Astrocyte of the cerebellum (primary cell): ENCODE measurements at places on chromosomes 1 and 21.

DNA sequence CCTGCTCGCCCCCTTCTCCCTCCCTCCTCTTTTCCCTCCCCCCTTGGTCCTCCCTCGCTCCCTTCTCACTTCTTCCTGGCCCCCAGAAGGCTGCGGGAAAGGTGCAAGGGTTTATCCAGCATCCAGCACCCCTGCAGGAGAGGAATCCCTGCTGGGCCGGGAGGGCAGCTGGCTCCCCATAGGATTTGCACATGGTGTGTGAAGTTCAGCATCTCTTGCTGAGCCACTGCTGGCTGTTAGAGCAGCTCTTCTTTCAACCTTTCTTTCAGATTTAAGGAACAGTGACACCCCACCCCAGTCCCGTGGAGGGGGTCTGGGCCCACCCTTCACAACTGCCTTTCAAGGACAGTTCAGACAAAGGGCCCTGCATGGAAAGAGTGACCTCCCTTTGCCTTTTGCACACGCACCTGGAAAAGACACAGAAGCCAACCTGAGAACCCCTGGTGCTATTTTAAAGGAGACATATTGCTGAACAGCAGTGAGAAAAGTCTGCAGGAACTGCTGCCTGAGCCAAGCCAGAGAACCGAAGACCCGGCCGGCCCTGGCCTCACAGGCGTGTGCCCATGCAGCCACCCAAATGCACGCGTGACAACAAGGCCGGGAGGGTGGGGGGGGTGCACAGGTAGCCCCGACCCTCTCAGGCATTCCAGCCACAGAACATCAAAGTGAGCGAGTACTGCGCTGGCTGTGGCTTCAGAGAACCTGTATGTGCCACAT lies 66.6 kb downstream of the SLC37A1 start:
- no peak for DNase-seq

- DNase-seq, result peak; percentile 65
Observed at GRCh38 chr1:179369751-179370341, 4.1 kb downstream of the AXDND1 start.

DNA sequence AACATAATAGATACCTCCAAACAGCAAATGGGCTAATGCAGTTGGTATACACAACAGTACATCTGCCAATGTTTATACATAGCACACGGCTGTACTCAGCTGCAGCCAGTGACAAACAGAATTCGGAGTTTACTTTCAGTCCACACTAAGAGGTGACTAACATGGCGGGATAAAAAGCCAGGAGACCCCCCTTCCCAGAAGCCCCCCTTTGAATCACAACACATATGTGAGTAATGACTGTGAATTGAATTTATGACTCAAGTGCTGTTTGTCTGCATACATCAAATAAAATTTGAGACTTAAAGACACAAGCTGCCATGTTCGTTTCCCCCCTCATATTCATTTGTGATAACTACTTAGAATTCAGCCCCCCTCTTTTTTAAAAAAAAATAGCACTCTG lies 113.2 kb downstream of the RUNX1 start:
- no peak for DNase-seq

GRCh38 chr1:237383791-237384190 lies 341.8 kb downstream of the RYR2 start:
- no peak for DNase-seq
